ENCODE measurements at places on chromosomes 12 and 14. TPM values are rescaled to one million over a fixed set of nuclear protein-coding genes. Genes with fewer than 3 reads are reported as not detected.

The GEMIN2 gene
- polyA plus RNA-seq, result 22.9 TPM

The SLC10A1 gene
- 0.20 TPM for polyA plus RNA-seq

The AKAP3 gene
- 3.6 TPM for polyA plus RNA-seq

The OVCH1 gene
- polyA plus RNA-seq, result 1.2 TPM

The RFX4 gene
- not detected for polyA plus RNA-seq

Measured in left renal pelvis (tissue), 4 donors.